Activated naive CD4-positive, alpha-beta T cell treated with anti-CD3 and anti-CD28 coated beads for 36 hours (primary cell): ENCODE measurements at places on chromosomes 11 and 22.
A peak's percentile ranks its signal among the peaks of the same experiment; 100 is the strongest.

DNA sequence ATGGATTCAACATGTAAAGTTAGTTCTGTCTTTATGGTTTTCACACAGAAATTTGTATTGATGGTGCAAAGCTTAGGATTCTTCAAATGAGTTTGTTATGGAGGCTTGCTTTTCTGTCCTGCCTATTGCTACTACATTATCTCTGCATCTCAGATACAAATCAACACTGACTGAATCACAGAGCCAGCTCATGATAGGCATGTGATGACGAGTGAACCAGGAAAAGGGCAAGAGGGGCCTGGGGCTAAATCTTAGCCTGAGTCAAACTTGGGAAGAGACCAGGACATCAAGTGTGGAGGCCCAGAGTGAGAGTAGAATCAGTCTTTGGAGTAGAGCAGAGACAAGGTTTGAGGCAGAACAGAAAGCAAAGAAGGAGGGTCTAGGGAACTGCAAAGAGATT lies 107.1 kb upstream of the CD44 start:
- no peak for DNase-seq

DNA sequence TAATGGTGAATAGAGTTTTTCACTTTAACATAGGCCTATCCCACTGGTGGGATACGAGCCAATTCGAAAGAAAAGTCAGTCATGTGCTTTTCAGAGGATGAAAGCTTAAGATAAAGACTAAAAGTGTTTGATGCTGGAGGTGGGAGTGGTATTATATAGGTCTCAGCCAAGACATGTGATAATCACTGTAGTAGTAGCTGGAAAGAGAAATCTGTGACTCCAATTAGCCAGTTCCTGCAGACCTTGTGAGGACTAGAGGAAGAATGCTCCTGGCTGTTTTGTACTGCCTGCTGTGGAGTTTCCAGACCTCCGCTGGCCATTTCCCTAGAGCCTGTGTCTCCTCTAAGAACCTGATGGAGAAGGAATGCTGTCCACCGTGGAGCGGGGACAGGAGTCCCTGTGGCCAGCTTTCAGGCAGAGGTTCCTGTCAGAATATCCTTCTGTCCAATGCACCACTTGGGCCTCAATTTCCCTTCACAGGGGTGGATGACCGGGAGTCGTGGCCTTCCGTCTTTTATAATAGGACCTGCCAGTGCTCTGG lies at the start of gene TYR:
Gene TYR (plus strand): TSS at position 185 of the 541 bp plus-strand sequence. CDS start 79 bp downstream, at position 264.
- DNase-seq: no peak

GRCh38 chr22:20022978-20023613 lies 2.2 kb downstream of the TANGO2 start:
- DNase-seq: no peak

- DNase-seq: no peak
Measured at GRCh38 chr11:16812274-16812673, 73.8 kb downstream of the C11orf58 start.

GRCh38 chr22:43447380-43447779 lies 35.6 kb downstream of the MPPED1 start:
- DNase-seq: no peak

DNA sequence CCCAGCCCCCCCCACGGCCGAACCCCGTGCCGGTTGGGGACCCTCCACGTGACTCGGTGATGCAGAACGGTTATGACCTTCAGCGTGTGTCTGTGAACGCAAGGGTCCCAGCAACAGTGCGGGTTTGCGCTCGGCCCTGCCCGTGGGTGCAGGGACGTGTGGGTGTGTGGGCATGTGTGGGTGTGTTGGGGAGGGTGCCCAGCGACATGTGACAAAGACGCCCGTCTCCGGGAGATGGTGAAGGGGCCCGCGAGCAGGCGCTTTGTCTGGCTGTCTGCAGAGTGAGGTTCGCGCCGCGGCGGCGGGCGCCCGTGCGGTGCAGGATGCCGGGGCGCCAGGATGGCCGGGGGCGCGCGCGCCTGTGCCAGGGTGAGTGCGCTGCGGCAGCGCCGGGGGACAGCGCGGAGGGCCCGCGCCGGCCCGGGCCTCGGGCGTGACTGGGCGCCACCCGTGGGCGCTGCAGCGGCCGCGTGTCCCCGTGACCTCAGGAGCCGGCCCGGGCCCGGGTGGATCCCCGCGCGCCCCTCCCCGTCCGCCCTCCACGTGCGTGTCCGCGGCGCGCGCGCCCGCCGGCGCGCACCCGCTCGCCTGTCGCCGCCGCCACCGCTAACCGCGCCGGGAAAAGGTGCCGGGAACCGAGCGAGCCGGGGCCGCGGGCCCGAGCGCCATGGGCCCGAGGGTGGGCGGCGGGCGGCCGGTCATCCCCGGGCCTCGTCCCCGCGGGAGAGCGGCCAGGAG lies at the start of gene LRFN4:
Gene LRFN4 (plus strand): TSS at position 569 of the 738 bp plus-strand sequence. CDS start 681 bp downstream, outside the sequence.
- DNase-seq: peak; percentile 28

DNA sequence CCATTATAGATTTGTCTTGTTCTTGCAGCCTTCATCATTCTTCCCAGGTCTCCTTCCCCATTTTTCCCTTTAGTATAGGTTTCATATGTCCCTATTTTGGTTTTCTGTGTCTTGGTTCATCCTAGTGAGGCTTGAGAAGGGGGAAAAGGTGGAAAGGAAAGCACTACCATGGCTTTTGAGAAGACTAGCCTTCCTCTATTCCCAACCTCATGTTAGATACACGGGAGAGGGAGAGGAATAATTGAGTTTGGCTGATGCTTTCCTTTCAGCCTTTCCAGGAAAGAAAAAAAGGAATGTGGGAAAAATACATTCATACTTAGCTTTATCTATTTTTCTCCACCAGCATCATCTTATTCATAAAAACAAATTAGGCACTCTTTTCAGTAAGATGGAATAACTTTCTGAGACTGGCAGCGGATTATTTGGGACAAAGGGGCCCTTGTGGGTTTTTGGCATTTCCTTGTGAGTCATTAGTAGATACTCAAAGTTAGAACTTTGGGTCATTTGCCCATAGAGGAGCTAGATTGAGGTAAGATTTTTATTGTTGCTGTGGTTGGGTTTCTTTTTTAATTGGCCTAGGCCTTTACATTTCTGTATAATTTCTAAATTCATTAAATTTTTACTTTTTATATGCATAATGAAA lies 23.8 kb downstream of the CAPRIN1 start:
- DNase-seq: no peak

DNA sequence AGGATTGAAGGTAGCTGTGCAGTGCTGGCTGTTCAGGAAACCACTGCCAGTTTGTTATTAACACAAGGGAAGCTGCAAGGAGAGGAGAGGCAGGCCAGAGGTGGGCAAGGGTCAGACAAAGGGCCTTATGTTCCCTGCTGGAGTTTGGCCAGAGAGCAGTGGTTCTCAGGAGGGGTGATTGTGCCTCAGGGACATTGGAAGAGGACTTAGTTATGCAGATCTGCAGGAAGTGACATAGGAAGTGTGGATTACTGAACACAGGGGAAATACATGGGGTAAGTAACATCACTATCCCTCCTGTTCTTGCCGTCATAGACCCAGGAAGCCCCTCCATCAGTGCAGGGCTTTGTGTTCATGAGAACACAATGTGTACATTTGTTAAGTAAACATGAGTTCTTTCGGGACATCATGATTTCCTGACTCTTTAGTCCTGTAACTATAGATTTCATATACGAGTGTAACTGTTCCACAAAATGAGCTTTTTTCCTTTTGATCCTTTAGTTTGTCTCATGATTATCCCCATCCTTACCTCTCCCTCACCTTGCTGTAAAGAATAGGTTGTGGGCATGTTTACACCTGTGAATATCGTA lies 5.9 kb downstream of the SRRD start:
- no peak for DNase-seq

- DNase-seq: peak; percentile 61
Measured at GRCh38 chr11:60887556-60887955, 18.8 kb downstream of the PRPF19 start.

- no peak for DNase-seq
Measured at GRCh38 chr11:116107229-116107628, 603.0 kb upstream of the CADM1 start.

- no peak for DNase-seq
Measured at GRCh38 chr11:45182902-45183301, 36.5 kb downstream of the PRDM11 start.

DNA sequence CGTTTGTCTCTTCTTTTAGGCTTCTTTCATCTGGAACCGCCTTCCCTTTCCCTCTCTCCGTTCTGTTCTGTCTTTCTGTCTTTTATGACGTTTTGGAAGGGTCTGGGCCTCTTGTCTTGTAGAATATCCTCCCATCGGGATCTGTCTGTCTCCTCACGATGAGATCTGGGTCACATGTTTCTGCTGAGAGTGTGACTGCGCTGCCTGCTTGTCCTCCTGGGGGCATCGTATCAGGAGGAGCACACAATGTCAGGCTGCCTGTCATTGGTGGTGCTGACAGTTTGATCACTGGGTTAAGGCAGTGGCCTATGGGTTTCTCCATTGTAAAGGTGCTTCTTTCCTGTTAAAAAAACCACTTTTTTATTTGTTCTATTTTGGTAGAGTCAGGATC lies 60.4 kb upstream of the PARVG start:
- DNase-seq: no peak
